Gastroesophageal sphincter (tissue), 4 donors: ENCODE measurements at places on chromosomes 13 and 19.
A peak's percentile ranks its signal among the peaks of the same experiment; 100 is the strongest.

GRCh38 chr13:97935071-97935470 is 18.4 kb upstream of the IPO5 start:
- no peak for ATAC-seq

DNA sequence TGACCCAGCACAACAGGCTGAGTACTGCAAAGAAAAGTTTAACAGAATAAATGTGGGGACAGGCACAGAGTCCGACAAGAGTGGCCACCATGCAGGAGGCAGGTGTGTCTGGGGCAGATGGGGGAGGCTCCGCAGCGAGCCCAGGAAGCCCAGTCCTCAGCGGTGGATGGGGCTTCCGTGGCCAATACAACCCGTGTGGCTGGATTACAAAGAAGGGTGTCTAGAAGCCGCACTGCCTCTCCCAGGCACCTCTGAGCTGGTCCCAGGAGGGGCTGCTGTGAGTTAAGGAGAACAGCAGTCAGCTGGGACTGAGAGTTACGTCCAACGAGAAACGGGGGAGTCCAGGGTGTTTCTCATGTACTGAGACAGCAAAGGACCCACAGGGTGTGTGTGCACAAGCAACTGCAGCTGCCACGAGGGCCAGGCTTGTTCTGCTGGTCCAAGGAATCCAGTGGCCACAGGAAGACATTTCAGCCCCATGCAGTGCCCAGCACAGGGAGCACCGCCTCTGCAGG is 70.2 kb downstream of the SPACA7 start:
- ATAC-seq: no peak

DNA sequence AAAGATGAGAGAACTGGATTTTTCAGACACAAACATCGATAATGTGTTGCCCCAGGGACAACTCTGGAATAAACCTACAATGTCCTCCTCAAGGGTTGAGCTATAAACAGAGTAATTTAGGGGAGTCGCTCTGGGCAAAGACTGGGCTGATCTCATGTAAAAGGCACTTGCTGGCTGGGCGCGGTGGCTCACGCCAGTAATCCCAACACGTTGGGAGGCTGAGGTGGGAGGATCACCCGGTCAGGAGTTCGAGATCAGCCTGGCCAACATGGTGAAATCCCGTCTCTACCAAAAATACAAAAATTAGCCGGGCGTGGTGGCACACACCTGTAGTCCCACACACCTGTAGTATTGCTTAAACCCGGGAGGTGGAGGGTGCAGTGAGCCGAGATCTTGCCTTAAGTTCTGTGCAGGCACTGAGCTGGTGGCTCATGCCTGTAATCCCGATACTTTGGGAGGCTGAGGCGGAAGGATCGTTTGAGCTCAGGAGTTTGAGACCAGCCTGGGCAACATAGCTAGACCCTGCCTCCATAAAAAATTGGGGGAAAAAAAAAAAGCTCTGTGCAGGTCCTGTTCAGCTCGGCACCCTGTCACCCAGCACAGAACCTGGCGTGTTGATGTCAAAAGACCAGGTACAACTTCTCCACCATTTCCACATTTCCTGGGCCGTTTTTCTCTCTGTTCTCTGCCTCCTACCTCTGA is 1.4 kb downstream of the TIMM44 start:
- ATAC-seq: no peak

GRCh38 chr13:110713981-110714796 is 689 bp downstream of the ING1 start:
- ATAC-seq: no peak

DNA sequence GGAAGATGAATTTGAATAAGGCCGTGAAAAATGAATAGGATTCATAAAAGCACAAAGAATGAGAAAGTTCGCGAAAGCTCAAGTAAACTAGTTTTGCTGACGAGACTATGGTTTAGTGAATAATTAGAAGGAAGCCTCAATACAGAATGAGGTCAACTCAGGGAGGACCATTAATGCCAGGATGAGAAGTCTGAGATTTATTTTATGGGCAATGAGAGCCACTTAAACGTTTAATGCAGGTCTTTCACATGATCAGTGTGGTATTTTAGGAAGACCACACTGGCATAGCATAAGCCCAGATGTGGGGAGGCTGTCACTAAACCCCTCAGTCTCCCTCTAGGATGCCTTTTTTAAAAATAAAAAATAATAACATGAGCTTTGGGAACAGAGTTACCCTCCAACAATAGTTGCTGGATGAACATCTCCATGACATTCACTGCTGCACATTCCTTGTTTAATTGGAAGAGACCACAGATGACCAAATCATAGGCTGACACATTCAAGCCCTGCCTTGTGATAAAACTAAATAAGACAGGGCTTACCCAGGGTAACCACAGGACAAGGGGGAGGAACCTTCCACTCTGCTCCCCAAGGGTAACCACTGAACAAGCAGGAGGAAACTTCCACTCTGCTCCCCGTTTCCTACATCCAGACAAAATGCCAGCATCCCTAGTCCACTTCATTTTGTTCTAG is 43.6 kb upstream of the LSM14A start:
- ATAC-seq: no peak

DNA sequence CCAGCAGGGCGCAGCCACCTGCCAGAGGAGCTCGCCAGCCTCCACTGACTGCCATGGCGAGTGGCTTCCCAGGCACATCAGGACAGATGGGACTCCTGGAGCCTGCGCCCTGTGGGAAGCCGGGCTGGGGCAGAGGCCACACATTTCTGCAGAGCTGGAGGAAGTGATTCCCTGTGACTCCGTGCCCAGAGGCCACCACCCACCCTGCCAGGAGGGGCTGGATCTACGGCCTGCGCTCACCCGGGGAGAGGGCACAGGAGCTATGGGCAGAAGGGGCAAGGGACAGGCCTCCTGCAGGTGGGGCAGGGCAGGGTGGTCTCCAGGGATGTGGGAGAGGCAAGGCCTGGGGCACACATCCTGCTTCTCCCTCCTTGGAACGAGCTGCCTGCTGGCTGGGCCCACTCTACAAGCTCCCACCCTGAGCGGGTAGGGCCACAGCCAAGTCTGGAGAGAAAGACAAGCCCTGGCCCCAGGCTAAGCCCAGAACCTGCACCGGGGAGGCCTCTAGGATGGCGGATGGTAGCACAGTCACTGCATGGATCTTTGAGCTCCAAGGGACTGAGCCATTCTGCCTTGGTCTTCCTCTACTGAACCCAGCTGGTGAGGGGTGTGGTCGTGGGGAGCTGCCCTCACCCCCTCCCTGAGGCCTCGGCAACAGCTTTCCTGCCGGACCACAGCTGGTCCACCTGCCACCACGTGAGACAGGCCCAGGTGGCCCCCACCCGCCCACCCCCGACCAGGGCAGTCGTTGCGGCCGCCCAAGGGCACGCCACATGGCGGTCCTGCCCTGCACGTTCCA is 40.6 kb downstream of the CEBPG start:
- no peak for ATAC-seq

GRCh38 chr13:53513226-53513625 is 484.6 kb downstream of the OLFM4 start:
- ATAC-seq: no peak

- ATAC-seq: no peak
Observed at GRCh38 chr13:27981006-27981708, 7.3 kb downstream of the URAD start.

DNA sequence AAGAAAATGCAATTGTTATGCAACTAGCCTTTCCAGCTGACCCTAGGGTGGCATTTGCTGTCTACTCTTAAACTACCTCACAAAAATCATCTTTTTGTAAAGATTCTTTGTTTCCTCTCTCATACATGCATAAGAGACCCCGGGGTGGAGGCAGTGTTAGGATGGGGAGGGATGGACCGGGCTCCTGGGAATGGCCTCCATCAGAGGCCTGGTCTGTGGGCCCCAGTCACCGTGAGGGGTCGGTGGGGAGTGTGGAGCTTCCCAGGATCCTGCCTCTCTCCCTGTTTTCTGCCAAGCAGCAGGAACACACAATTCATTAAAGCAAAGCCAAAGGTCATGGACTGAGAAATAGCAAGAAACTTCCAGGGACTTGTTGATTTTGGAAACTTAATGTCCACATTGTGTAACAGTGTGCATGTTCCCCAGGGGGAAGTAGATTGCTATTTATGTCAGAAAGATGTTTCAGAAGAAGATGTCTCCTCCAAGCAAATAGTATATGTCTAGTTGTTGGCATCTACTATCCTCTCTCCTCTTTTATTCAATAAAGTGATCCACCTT is 241.4 kb downstream of the ENOX1 start:
- peak; percentile 34 for ATAC-seq

GRCh38 chr19:13234518-13234917 is 84.3 kb downstream of the IER2 start:
- peak; percentile 25 for ATAC-seq

DNA sequence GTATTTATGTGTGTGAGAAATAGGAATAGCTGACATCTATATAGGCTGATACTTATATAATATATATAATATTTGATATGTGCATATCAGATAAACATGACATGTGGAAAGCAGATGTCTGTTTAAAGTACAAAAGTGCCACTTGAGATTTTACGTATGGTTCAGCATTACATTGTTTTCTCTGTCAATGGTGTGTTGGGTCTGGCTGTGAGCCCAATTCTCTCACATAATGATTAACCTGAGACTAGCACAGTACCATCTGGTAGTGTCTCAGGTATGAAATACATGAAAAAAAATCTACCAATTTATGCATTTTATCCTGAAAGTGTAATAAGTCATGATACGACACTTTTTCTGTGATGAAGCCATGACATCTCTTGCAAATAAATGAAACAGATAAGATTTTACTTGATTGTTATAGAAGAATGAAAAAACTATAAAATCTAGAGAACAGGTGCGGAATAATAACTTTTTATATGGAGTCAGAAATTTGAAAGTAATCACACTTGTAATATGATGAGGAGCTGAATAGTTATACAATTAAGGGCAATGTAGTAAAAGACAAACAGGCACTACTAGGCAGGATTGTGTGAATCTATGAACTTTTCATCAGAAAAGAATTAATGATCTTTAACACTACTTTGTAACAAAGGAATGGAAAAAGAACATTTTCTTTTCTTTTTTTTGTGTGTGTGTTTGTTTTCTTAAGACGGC is 1405.0 kb downstream of the OLFM4 start:
- ATAC-seq: no peak

DNA sequence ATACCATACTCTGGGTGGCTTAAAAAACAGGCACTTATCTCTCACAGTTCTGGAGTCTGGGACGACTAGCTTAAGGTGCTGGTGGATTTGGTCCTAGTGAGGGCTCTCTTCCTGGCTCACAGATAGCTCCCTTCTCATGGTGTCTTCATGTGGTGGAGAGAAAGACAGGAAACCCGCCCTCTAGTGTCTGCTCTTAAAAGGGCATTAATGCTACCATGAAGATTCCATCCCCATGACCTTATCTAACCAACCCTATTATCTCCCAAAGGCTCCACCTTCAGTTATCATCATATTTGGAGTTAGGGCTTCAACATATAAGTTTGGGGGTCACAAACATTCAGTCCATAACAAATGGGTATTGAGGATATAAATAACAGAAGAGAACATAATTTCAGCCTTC is 139.4 kb downstream of the HS6ST3 start:
- ATAC-seq: no peak

DNA sequence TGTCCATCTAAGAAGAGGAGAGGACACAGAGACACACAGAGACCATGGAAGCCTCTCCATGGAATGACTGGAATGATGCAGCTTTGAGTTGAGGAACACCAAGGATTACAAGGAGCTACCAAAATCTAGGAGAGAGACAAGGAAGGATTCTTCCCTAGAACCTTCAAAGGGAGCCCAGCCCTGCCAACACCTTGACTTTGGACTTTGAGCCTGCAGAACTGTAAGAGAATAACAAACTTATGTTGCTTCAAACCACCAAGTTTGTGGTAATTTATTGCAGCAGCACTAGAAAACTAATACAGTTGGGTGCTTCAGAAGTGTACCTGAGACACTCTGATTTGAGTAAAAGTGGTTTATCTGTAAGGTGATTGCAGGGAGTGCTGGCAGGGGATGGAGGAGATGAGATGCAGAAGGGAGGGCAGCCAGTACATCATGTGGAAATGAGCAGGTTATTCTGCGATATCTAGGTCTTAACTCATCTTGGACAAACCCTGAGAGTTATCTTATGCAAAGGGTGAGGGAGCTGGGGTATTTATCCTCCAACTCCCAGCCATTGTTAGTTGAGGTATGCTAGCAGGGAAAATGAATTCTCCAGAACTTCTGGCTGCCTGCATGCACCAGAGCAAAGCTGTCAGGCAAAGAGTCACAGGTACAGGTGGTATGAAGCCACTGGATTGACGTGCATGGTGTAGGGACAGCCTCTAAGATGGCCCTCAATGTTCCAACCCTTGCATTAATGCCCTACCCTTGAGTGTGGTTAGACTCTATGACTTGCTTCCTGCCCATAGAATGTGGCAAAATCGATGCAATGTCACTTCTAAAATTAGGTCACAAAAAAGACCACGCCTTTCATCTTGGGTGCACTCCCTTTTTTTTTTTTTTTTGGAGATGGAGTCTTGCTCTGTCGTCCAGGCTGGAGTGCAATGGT is 31.3 kb upstream of the ADGRL1 start:
- no peak for ATAC-seq

DNA sequence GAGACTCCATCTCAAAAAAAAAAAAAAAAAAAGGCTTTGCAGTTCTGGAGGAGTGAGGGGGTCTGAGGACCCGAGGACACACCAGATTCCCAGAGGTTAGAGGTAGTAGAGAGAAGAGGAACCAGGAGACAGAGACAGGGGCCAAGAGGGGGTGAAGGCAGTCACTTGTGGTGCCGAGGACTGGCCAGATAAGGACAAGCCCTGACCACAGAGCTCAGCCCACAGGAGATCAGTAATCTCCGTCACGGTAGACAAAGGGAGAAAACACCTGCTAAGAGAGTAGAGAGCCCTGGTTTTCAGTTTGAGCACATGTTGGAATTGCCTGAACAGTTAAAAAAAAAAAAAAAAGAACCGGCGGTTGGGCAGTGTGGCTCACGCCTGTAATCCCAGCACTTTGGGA is 1.7 kb upstream of the PRAM1 start:
- ATAC-seq: no peak

GRCh38 chr19:2475018-2475701 is 767 bp upstream of the GADD45B start:
- ATAC-seq: peak; percentile 18

GRCh38 chr19:10669246-10669645 is 15.1 kb downstream of the ILF3 start:
- no peak for ATAC-seq

GRCh38 chr13:101144808-101145419 is 271.4 kb downstream of the NALCN start:
- no peak for ATAC-seq

DNA sequence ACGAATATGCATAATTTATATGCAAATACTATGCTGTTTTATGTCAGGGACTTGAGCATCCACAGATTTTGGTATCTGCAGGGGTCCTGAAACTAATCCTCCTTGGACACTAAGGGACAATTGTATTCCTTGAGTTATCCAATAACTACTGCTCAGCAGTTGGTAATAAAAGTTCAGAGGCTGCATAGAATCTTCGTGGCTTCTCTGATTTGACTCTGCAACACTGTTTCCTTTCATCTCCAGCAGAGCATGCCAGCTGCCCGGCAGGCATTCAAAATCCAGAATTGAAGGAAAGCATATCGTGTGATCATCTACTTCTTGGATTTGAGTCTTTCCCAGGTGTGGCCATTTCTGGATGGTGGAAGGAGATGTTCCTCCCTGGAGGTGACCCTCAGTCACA is 64.5 kb upstream of the MRI1 start:
- ATAC-seq: no peak

- ATAC-seq: peak; percentile 17
Observed at GRCh38 chr19:4088975-4089374, 22.3 kb upstream of the ZBTB7A start.

- ATAC-seq: no peak
Observed at GRCh38 chr13:89862011-89862690, 1485.3 kb upstream of the MIR17HG start.

GRCh38 chr19:18417250-18418028 is 1.8 kb upstream of the SSBP4 start:
- peak; percentile 30 for ATAC-seq

GRCh38 chr13:30829833-30830637 is 76.0 kb upstream of the MEDAG start:
- ATAC-seq: no peak
